Progenitor cell of endocrine pancreas (in vitro differentiated cells): ENCODE measurements at places on chromosomes 1 and 21.

DNA sequence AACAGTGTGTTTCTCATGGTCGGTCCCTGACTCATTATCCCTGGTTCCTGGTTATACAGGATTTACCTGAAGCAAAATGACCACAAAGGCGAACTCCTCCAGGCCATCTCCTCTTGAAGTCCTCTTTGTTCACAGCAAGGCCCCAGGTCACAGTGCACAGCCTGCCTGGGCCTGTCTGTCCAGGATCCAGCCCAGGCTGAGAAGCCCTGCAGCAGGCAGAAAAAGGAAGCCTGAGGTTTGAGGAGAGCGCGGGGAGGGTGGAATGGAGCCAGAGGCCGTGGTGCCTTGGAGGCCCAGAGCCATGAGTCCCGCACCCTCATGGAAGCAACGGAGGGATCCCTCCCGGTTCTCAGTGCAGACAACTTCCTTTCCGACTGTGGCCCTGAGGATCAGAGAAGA is 136.8 kb upstream of the IRF2BP2 start:
- DNase-seq, result no peak

- DNase-seq, result no peak
These were observed 113.4 kb upstream of the SPAG17 start for GRCh38 chr1:118298397-118298796.

GRCh38 chr1:157969697-157970485 is 23.6 kb upstream of the KIRREL1 start:
- peak; percentile 32 for DNase-seq

- DNase-seq, result no peak
These were observed 53.9 kb downstream of the COQ8A start for GRCh38 chr1:226993814-226994585.
